H54 (cell line): ENCODE measurements at places on chromosomes 12 and 14.

DNA sequence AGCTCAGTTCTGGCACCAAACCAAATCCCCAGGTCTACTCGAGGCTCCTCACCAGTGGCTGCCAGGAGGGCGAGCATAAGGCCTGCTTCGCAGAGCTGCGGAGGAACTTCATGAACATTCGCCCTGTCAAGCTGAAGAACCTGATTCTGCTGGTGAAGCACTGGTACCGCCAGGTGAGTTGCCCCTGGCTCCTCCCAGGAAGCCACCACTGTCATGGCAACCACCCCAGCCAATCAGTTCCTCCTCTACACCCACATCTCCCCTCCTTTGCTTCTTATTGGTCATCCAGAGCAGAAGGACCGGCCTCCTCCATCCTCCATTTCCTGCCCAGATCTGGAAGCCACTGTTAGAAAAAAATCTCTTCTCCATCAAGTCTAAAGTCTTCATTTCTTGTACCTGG is 17.2 kb upstream of the OAS2 start:
- DNase-seq, result no peak

DNA sequence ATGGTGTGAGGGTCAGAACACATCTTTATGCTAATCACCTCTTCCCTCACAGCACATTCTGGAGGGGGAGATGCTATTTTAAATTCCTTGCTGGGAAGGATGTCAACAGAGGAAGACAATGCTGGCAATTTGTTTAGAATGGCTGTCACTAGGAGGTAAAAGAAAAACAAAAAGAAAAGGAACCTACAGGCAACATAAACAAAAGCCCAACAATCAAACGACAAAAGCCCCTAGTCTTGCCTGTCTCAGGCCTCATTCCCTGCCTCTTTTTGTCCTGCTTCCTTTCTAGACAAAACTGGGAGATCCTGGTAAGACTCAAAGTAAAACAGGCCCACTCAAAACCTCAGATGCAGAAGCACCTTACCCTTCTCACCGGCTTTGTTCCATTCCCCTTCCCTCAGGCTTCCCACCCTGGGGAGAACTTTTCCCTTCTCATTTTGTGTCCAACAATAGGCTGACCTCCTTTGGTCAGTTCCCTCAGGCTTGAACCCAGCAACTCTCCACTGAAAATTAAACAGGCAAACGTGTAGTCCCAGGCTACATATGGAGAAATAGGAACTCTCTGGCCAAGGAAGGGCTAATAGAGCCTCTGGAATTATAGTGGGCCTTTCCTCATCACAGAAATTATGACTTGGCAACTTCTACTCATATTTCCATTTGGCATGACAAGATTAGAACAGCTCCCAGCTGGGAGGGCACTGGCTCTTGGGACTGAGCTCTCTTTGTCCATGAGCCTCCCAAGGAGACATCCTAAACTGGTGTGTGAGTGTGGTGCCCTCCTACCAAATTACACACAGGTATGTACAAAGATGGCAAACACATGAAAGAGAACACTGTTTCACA is 193.0 kb downstream of the MON2 start:
- no peak for DNase-seq

DNA sequence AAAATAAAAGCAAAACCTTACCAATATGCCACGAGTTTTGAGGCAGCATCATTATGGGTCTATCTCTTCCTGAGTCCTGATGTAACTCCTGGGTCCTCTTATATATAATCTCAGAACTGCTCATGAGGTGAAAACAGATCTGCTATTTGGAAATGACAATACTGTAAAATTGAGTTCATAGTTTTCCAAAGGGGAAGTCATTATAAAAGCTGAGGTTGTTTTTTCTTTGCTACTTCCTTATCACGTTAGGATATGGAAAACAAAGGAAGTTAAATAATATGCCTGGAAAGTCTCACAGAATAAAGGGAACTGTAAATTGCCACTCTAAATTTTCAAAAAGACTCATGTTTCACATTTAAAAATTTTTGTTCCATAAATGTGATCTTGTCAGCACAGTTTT is at the start of gene CD163L1:
CD163L1 (minus strand) TSS at position 78 of the 400 bp plus-strand sequence; CDS start at position 52, 26 bp downstream.
- no peak for DNase-seq

GRCh38 chr12:31263661-31264060 is 62.3 kb downstream of the SINHCAF start:
- DNase-seq, result no peak
